ENCODE measurements at places on chromosomes 1 and 21. TPM values are rescaled to one million over a fixed set of nuclear protein-coding genes. Genes with fewer than 3 reads are reported as not detected.

Gene CTTNBP2NL
- 5.9 TPM for total RNA-seq

DNA sequence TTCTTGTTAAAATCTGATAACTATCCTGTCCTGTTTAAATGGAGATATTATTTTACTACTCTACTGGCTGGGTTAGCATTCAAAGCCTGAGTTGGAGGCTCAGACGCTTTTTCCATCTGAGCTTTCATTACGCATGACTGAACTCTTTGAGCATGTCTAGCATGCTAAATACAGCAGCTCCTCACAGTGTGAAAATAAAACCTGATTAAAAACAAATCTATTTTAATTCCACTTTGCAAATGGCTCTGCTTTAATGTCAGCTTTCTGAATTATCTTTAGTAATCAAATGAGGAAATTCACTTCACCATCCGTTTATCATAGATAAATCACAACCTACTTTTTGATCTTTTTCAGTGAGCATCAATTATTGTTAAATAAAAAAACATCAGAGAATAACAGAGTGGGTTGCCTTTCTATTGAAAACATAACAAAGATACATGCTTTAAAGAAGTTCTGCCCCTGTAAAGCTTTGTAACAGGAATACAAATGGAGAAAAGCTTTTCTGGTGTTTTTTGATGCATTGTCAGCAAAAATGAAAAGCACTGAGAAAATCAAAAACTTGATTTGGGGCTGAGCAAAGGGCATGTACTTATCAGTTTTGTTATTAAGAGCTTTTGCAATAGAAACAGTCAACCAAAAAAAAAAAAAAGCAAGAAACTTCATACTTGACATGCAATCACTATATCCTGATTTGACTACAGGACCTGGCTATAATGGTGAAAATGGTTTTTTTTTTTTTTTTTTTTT lies 3.5 kb upstream of the SPEN start:
- DNase-seq, result no peak
- H3K27me3 ChIP-seq, result no peaks in the 10 kb centered on the region
- H3K4me1 ChIP-seq, result peaks cover 21% of the 10 kb centered on the region
- H3K36me3 ChIP-seq, result peaks cover 5% of the 10 kb centered on the region

DNA sequence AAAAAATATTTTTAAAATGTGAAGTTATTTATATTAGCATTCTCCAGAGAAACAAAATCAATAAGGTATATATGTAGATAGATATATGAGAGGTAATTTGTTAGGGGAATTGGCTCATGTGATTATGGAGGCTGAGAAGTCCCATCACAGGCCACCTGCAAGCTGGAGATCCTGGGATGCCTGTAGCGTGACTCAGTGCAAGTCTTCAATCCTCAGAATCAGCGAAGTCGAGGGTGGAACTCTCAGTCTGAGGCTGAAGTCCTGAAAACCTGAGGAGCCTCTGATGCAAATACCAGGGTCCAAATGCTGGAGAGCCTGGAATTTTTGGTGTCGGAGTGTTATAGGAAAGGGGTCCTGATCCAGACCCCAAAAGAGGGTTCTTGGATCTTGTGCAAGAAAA lies 658.5 kb downstream of the USP25 start:
- H3K27ac ChIP-seq, result no peak overlapping the region
- H3K4me3 ChIP-seq, result no peak overlapping the region
- no peaks in the 10 kb centered on the region for H3K27me3 ChIP-seq

Gene CRYAA
- not detected for total RNA-seq

Gene IL6R
- 30.5 TPM for total RNA-seq

- no peak overlapping the region for H3K4me3 ChIP-seq
- H3K27ac ChIP-seq, result no peak overlapping the region
- DNase-seq, result no peak
- H3K27me3 ChIP-seq, result peaks cover 17% of the 10 kb centered on the region
- H3K4me1 ChIP-seq, result peaks cover 9% of the 10 kb centered on the region
Measured at GRCh38 chr1:29683472-29683871, 447.1 kb downstream of the PTPRU start.

GRCh38 chr1:41041614-41042270 lies 20.2 kb upstream of the SLFNL1 start:
- no peak overlapping the region for H3K4me3 ChIP-seq
- H3K4me1 ChIP-seq, result peaks cover 4% of the 10 kb centered on the region
- no peaks in the 10 kb centered on the region for H3K27me3 ChIP-seq
- DNase-seq, result no peak
- H3K36me3 ChIP-seq, result peaks cover 16% of the 10 kb centered on the region

Gene CCDC185
- total RNA-seq, result not detected

DNA sequence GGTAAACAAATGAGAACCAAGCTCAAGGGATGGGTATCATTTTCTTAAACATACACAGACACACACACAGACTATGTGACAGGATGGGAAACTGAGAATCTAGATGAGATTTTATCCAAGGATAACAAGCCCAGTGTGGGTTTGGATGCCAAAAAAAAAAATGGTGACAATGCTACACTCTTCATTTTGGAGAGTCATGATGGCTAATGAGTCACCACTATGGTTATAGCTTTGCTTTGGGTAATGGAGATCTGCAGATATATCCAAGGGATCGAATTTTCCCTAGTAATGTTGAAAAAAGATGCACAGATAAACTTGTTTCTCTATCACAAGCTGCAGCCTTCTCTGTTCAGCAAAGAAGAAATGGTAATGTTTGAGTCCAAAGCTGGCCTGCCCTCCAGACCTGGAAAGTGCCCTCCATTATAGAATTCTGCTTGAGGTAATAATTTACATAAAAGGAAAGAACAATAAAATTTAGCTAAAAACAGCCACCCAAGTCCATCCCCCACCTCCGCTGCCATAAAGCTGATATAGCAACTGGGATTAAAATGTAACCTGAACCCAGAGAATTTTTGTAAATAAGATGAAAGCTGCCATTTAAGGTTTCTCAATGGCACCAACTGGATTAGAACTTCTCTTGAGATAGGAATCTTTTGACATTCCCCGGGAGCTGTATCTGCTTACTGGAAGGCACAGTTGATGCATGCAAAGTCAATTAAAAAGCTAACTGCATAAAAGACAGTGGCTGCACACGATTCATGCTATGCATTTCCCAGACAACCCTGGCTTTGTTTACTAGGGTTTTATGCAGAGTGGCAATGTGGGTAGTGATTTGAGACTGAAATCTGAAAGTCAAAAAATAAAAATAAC lies 395.2 kb upstream of the LYPLAL1 start:
- H3K27me3 ChIP-seq, result no peaks in the 10 kb centered on the region
- H3K27ac ChIP-seq, result no peak overlapping the region
- no peak overlapping the region for H3K4me3 ChIP-seq
- DNase-seq, result no peak
- H3K36me3 ChIP-seq, result no peaks in the 10 kb centered on the region

DNA sequence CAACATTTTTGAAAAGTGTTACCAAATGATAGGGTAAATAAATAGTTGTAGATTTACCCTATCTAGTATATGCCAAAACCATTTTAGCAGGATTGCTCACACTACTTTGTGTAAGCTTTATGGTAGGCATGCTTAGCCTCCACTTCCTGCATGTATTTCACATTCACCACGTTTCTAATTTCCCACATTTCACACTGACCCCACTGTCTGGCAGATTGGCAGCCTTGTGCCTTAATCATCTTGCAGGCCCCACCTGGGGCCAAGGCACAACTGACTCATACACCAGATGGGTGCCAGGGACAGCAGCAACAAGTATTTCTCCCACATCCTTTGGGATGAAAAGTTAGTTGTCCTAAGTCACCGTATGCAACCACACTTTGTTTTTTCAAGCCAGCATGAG lies 21.2 kb upstream of the CENPF start:
- no peaks in the 10 kb centered on the region for H3K36me3 ChIP-seq
- H3K27me3 ChIP-seq, result peaks cover 7% of the 10 kb centered on the region
- H3K4me3 ChIP-seq, result no peak overlapping the region
- H3K27ac ChIP-seq, result no peak overlapping the region

- H3K36me3 ChIP-seq, result no peaks in the 10 kb centered on the region
- no peak overlapping the region for H3K27ac ChIP-seq
- H3K4me3 ChIP-seq, result no peak overlapping the region
- DNase-seq, result peak; percentile 58
- H3K4me1 ChIP-seq, result no peaks in the 10 kb centered on the region
Measured at GRCh38 chr1:203172184-203173010, 3.2 kb downstream of the MYBPH start.

DNA sequence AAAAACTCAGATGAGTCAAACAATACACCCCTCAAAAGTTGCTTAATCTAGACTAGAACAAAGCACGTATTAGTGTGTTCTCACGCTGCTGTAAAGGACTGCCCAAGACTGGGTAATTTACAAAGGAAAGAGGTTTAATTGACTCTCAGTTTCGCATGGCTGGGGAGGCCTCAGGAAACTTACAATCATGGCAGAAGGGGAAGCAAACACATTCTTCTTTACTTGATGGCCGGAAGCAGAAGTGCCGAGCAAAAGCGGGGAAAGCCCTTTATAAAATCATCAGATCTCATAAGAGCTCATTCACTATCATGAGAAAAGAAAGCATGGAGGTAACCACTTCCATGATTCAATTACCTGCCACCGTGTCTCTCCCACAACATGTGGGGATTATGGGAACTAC lies 10.1 kb downstream of the JAM2 start:
- no peaks in the 10 kb centered on the region for H3K36me3 ChIP-seq
- peaks cover 2% of the 10 kb centered on the region for H3K27me3 ChIP-seq
- no peak overlapping the region for H3K4me3 ChIP-seq
- no peak for DNase-seq
- H3K27ac ChIP-seq, result no peak overlapping the region
- H3K4me1 ChIP-seq, result no peaks in the 10 kb centered on the region

DNA sequence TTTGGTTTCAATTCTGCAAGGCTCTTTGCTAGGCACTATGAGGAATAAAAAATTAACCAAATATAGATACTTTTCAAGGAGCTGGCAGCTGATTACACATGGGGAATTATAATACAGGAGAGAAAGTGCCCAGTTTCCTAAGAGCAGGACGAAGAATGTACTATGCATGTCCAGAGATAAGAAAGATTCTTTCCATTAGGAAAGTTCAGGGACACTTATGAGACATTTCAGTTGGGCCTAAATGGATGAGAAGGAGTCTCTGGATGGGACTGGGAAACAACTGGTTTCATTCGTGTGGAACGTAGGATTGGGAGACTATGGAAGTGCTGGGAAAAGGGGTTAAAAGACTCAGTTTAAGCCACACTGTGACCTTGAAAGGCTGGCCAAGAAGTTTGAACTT lies 63.5 kb upstream of the MROH9 start:
- no peak overlapping the region for H3K4me3 ChIP-seq
- H3K4me1 ChIP-seq, result no peaks in the 10 kb centered on the region
- peaks cover 14% of the 10 kb centered on the region for H3K27me3 ChIP-seq
- no peak overlapping the region for H3K27ac ChIP-seq

DNA sequence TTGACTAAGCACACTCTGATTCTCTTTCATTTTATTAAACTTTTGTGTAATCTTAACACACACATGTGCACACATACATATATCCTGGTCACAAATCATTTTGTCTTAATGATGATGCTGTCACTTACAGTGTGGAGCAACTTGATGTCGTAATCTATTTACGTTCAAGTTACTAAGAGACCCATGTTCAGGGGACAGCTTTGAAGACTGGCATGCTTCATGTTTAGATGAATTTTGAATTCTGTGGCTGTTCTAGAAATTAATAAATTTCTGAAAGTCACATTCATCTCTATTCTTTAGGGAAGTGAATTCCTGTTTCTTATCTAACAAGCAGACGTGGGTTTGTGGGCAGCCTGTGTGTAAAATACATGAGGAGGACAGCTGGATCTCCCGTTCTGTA lies 1637.8 kb downstream of the PLA2G4A start:
- H3K27ac ChIP-seq, result no peak overlapping the region
- DNase-seq, result no peak
- no peak overlapping the region for H3K4me3 ChIP-seq
- no peaks in the 10 kb centered on the region for H3K36me3 ChIP-seq
- H3K27me3 ChIP-seq, result no peaks in the 10 kb centered on the region

DNA sequence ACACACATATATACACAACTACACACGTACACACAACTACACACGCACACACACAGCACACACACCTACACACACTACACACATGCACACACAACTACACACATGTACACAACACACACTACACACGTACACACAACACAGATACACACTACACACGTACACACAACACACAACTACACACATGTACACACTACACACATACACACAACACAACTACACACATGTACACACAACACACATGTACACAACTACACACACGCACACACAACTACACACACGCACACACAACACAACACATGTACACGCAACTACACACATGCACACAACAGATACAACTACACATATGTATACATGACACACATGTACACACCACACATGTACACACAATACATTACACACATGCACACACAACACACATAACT lies 318.1 kb downstream of the CAMTA1 start:
- H3K27ac ChIP-seq, result no peak overlapping the region
- no peaks in the 10 kb centered on the region for H3K36me3 ChIP-seq
- no peaks in the 10 kb centered on the region for H3K4me1 ChIP-seq
- no peak for DNase-seq

Gene DENND2C
- 0.93 TPM for total RNA-seq

DNA sequence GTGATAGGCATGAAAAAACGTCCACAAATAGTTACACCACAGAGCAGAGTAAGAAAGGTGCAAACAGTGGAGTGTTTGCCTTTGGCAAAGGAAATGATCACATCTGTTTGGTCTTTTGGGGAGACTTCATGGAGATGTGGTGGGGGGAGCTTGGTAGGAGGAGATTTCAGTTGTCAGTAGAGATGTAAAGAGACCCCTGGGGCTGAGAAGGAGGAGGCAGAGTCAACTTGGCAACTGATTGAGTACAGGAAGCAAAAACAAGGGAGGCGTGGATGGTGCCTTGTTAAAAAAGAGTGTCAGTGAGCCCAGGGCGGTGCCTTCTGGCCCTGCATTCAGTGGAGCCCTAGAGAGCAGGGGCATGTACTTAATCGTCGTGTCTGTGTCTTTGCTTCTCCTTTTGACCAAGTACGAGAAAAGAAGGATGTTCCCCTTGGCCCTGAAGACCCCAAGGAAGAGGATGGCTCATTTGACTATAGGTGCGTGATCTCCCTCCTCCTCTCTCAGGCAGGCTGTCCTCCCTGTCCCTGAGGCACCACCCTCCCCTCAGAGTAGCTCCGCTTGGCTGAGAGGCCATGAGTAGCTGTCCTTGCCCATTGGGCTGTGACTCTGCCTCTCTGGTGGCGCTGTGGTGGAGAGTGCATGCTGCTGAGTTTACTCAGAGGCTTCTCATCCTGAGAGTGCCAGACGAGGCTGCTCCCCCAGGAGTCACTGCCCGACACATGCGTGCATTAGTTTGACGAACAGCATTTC lies 30.4 kb upstream of the CNTN2 start:
- no peaks in the 10 kb centered on the region for H3K4me1 ChIP-seq
- no peak overlapping the region for H3K4me3 ChIP-seq
- no peaks in the 10 kb centered on the region for H3K36me3 ChIP-seq
- H3K27ac ChIP-seq, result no peak overlapping the region

Gene S1PR1
- 140 TPM for total RNA-seq

DNA sequence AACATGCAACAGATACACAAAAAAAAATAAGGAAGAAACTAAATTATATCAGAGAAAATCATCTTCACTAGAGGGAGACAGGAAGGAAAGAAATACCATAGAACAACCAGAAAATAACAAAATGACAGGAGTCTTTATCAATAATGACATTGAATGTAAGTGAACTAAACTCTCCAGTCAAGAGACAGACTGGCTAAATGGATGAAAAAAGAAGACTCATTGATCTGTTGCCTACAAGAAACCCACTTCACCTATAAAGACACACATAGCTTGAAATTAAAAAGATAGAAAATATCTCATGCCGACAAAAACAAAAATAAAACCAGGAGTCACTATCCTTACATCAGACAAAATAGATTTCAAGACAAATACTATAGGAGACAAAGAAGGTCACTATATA lies 593.1 kb upstream of the USP24 start:
- H3K27me3 ChIP-seq, result peaks cover 3% of the 10 kb centered on the region
- no peaks in the 10 kb centered on the region for H3K36me3 ChIP-seq
- no peak for DNase-seq
- H3K27ac ChIP-seq, result no peak overlapping the region
- H3K4me3 ChIP-seq, result no peak overlapping the region
- no peaks in the 10 kb centered on the region for H3K4me1 ChIP-seq

Gene CD84
- total RNA-seq, result 20.2 TPM

Data from activated CD4-positive, alpha-beta memory T cell treated with anti-CD3 and anti-CD28 coated beads for 36 hours (primary cell).